Astrocyte of the hippocampus (primary cell): ENCODE measurements at places on chromosomes 5 and 9.

DNA sequence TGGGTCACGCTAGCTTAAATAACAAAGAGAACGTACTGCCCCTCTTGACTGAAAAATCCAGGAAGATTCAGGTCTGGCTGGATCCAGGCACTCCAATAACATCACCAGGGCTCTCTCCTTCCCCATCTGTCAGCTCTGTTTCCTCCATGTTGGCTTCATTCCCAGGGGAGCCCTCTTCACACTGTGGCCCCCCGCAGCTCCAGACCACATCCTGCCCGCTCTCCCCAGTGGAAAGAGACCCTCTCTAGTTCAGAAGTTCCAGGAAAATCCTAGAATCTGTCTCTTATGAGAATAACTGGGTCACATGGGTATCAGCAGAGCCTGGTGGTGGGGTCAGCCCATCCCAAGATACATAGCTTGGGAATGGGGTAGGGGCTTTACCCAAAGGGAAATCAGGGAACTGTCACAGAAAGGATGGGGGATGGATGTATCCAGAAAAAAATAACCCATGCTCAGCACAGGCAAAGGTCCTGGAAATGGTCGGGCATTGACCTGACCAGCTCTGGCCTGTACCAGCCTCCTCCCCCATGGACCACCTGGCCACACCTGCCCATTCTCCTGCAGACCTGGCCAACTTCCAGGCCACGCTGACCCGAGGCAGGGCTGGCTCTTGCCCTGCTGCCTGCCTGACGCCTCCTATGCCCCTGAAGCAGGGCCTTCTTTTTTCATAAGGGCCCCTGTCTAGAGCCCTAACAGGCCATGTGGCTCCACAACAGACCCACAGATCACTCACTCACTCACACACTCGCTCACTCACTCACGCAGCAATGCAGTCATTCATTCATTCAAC lies 65.9 kb downstream of the COL23A1 start:
- DNase-seq, result no peak

DNA sequence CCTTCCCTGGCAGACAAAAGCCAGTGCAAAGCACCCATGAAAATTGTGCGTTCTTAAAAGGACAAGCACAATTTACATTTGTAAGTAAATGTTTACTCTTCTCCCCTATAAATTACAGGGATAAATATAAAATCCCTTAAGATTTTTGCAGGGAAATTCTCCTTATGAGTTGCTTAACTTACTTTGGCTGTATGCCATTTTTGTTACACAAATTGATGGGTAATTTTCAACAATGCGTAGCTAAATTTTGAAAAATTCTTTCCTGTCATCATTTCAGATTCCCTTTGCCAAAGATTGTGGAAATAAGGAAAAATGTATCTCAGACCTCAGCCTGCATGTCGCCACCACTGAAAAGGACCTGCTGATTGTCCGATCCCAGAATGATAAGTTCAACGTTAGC lies 64.2 kb upstream of the ITGA2 start:
- DNase-seq, result no peak

- DNase-seq, result peak; percentile 64
Measured at GRCh38 chr9:128245421-128246151, 30.2 kb downstream of the GOLGA2 start.

DNA sequence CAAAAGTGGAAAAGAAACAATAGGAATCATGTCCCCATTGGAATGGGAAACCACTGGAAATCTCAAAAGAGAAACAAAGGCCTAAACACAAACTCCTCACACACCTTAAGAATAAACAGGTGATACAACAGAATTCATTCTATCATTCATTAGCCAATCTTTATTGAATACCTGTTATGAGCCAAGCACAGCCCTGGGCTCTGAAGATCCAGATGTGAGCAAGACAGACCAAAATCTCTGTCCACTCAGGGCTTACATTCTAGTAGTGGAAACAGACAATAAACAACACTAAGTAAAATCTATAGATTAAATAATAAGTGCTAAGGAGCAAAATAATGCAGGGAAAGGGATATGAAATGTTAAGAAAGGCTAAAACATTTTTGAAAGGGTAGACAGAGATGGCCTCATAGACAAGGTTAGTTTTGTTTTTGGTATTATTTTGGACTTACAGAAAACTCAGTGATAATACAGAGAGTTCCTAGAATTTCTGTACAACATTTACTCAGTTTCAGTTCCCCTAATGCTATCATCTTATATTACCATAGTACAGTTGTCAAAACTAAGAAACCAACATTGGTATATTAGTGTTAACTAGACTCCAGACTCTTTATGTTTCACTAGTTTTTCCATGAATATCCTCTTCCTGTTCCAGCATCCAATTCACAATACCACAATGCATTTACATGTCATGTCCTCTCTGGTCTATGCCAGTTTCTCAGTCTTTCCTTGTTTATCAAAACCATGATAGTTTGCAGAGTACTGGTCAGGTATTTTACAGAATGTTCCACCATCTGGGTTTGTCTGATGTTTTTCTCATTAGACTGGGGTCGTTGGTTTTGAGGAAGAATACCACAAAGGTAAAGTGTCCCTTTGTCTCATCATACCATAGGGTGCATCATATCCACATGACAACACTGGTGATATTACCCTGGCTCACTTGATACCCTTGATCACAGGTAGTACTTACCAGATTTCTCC lies 103.7 kb downstream of the SIL1 start:
- DNase-seq, result no peak

DNA sequence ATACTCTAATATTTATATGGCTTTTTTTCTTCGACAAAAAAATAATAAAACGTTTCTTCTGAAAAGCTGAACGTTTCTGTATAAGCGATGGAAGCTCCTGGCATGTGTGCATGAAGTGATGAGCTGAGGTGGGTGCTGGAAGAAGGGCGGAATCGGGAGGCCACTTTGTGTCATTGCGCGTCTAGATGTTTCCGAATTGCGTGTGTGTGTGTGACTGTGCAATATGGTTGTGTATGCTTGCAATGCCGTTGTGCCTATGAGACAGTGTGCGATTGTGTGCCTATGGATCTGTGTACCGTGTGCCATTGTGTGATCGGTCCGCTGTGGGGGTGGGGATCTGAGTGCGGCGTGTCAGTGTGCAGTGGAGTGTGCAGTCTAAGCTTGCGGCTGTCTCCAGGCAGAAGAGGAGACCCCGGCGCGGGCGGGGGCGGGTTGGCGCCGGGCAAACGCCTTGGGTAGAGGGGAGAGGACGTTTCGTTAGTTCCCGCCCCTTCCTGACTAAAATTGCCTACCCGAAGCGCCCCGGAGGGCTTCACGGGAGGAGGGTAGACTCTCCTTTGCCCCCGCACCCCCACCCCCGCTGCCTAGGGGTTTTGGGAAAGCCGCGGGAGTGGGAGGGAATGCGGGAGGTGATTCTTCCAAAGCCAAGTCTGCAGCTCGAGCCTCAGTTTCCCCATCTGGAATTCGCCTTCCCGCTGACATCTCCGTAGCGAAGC lies 24.2 kb downstream of the PCDHGC5 start:
- peak; percentile 63 for DNase-seq

DNA sequence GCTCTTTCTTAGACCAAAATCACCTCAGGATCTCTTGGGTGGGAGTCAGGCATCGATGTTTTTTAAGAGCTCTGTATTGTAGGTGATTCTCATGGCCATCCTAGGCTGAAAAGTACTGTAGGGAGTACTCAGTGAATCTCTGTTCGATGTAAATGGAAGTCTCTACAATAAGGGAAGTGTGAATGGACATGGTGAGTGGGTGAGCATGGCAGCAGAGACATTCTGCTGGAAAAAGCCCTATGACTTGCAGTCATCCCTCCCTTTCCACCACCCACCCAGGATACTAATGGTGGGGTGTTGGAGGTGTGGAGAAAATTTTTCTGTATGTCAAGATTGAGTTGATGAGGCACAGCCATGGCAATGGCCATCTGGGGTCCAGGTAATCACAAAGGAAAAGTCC lies 30.9 kb downstream of the ZNF366 start:
- DNase-seq, result no peak

GRCh38 chr9:123087359-123087888 lies 54.0 kb downstream of the GPR21 start:
- DNase-seq, result no peak

- DNase-seq, result no peak
Measured at GRCh38 chr5:36334315-36334714, 32.6 kb upstream of the RANBP3L start.

DNA sequence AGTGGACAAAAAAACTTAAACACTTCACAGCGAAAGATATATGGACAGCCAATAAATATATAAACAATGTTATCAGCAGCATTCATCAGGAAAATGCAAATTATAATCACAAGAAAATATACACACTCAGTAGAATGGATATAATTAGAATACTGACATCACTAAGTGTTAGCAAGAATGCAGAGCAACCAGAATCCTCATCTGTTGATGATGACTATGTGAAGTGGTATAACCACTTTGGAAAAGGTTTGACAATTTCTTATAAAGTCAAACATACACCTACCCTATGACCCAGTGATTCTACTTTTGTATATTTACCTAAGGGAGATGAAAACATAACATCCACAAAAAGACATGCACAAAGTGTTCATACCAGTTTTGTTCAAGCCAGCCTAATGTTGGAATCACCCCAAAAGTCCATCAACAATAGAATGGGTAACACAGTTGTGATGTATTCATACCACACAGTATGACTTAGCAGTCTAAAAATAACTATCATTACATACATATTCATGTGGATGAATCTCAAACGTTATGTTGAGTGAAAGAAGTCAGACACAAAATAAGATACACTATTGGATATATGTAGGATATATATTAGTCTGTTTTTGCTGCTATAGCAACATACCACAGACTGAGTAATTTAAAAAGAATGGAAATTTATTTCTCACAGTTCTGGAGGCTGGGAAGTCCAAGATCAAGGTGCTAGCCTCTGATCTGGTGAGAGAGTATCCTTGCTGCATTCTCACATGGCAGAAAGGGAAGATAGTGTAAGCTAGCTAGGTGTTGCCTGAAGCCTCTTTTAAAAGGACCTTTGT lies 148.8 kb upstream of the ADAMTSL1 start:
- DNase-seq, result no peak

DNA sequence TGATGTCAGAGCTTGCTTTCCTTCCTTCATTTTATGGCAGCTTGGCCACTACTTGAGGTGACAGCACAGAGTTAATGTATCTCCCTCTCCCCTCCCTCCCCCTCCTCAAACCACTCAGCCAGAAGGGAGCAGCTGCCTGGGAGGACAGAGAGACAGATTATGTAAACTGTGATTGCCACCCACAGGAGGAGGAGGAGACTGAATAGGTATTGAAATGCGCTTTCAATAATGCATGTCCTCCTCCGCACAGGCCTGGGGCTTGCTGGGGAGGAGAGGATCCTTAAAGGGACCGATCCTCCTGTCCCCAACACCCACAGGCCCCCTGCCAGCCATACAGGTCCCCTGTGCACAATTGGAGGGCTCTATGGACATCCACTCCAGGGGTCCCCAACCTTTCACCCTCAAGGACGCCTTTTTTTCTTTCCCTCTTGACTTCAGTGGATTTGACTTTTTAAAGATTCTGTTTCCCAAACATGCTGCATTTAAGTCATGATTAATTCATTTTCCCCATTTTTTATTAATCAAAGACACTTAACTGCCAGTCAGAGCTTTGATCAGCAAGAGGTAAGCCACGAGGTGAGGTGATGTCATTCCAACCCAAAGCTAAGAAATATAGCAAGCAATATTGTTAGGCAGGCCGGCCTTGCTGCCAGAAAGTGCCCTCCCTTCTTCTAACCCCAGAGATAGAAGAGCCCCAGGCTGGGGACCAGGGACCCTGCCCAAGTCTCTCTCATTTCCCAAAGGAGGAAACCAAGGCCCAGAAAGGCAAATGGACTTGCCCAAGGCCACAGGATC lies 47.5 kb upstream of the CPLX2 start:
- DNase-seq, result no peak

DNA sequence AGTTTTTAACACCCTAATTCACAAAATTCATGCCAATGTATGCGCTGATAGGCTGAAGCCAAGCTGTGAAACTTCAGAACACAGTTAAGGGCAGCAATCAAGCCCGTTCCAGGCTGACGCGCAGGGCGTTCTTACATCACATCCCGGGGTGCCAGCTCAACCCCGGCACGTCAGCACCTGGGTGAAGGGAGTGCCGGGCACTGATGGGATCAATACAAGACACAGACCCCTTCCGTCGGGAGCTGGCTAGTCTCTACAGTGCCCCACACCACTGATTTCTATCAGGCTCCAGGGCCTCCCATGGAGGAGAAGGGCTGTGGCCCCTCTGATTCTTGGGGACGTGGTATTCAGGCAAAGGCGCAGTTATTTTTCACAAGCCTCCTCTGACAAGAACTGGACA lies 12.0 kb downstream of the BARHL1 start:
- DNase-seq, result no peak

DNA sequence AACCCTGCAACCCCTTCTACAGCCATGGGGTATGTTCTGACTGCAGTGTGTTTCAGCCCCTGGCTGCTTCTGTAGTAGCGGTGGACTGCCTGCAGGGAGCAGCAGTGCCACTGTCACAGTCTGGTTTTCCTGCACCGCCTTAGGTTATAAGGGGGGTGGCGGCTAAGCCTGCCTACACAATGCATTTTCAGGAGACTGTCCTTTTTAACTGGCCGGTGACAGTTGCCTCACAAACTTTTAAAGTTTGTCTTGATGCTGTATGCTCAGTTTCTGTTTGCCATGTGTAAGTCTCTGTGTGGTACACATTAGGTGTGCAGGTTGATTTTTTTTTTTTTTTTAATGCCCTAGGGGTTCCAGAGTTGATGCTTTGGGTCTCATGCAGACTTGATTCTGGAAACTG lies 53.0 kb downstream of the NUP214 start:
- peak; percentile 85 for DNase-seq

DNA sequence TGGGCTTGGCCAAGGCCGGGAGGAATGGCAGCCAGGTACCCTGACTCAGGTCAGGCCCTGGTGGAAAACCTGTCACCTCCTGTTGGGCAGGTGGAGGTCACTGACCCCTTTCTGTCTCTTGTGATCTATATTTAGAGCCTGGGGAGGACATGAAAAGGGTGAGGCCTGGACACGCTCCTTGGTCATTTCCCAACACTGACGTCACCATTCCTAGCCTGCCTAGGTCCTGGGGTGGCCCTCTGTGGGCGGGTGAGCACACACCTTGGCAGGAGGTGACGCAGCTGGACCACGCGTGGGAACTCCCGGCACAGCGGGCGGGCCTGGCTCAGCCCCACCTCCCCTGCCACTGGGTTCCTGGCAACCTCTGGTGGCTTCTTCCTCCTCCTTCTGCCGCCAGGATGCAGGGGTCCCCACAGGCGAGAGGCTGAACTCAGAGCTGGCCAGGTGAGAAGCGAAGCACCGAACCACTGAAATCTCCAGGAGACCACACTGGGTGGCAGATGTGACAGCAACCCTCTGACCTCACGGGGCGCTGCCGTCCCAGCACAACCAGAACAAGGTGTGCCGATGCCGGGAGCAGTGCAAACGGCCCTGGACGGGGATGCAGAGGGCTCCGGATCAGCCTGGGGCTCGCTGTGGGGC lies 6.4 kb upstream of the RALGDS start:
- DNase-seq, result no peak
